ENCODE measurements at places on chromosomes 16 and 17. TPM values are rescaled to one million over a fixed set of nuclear protein-coding genes. Genes with fewer than 3 reads are reported as not detected.
A peak's percentile ranks its signal among the peaks of the same experiment; 100 is the strongest.

Gene KRTAP4-6
- total RNA-seq: not detected

DNA sequence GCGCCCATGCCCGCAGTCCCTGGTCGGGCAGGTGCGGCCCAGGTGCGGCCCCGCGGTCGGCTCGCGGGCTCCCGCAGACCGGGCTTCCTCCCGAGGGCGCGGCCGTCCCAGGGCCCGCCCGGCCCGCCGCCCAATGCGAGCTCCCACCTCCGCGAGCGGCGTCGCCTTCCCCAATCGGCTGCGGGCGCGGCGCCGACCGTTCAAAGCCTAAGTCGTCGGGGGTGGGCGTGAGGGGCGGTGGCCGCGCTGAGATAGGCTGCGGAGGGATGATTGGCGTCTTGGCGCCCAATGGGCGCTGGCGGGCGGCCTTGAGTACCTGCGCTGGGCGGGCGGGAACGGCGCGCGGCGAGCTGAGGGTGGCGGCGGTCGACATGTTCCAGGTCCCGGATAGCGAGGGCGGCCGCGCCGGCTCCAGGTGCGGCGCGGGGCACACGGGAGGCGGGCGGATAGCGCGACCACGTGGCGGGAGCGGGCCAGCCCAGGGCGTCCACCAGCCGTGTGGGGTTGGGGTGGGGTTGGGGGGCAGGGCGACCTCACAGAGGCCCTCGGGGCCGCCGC lies at the start of gene JPT2:
TSS of gene JPT2 (plus strand) at position 338 of the 558 bp plus-strand sequence. CDS start at position 372, 34 bp downstream.
- peak; percentile 99 for DNase-seq

Gene EPOP
- 2.9 TPM for total RNA-seq

DNA sequence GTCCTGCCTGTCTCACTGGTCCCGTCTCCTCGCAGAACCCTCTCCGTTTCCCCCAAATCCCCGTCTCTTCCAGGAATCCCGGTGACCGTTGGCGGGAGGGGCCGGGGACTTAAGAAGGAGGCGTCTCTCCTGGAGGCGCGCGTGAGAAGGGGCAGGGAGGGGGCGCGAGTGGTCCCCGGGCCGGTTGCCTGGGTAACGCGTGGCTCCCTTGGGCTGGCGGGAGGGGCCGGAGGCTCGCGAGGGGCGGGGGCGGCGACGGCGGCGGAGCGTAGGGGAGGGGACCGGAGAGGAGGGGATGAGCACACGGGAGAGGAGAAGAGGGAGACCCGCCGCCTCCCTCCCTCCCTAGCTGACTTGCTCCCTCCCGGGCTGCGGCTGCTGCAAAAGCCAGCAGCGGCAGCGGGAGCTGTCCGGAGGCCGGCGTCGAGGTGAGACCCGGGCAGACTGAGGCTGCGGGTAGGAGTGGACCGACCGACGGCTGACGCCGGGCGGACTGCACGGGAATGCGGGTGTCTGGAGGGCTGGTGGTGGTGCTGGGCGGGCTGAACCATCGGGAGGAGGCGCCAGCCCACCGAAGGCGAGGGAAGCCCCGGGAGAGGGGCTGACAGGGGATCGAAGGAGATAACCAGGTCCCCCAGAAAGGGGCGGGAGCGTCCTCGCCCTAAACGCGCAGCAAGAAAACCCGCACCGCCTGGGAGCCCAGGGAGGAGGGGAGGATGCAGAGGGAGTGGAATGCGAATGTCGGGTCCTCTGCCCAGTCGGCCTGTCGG lies at the start of gene PRRT2:
TSS of gene PRRT2 (plus strand) at position 298 of the 770 bp plus-strand sequence. CDS start 862 bp downstream, outside the sequence.
- peak; percentile 55 for DNase-seq

DNA sequence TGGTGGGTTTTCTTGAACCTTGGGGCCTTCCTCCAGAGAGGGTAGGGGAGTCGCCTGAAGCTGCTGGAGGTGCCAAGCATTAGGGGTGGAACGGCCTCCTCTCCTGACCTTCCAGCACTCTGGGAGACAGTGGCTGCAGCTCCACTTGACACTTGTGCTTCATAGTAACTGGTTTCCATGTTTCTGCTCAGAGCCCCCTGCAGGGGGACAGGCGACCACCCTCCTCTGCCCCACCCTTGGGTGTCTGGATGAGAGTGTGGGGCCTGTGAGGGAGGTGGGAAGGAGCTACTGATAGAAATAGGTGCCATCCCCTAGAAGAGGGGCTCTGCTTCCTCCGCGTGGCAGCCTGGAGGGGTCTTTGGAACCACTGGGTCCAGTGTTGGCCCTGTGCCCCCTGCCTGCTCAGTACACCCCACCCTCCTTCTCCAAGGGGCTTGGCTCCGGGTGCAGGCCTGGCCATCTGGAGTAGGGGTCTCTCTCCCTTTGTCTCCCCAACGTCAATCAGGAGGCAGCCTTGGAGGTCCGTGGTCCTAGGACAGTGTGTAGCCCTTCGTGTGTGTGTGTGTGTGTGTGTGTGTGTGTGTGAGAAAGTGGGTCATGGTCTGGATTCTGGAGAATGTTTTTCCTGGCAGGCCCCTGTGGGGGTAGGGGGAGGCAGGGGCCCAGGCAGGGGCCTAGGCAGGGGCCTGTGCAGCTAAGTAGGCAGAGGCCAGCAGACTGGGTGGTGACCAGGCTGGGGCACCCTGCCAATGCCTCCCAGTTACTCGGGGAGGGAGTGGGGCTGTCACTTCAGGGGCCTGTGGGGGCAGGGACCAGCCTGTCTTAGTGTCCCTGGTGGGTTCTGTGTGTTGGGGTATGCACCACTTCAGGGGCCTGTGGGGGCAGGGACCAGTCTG lies 4.9 kb downstream of the LASP1 start:
- no peak for DNase-seq

DNA sequence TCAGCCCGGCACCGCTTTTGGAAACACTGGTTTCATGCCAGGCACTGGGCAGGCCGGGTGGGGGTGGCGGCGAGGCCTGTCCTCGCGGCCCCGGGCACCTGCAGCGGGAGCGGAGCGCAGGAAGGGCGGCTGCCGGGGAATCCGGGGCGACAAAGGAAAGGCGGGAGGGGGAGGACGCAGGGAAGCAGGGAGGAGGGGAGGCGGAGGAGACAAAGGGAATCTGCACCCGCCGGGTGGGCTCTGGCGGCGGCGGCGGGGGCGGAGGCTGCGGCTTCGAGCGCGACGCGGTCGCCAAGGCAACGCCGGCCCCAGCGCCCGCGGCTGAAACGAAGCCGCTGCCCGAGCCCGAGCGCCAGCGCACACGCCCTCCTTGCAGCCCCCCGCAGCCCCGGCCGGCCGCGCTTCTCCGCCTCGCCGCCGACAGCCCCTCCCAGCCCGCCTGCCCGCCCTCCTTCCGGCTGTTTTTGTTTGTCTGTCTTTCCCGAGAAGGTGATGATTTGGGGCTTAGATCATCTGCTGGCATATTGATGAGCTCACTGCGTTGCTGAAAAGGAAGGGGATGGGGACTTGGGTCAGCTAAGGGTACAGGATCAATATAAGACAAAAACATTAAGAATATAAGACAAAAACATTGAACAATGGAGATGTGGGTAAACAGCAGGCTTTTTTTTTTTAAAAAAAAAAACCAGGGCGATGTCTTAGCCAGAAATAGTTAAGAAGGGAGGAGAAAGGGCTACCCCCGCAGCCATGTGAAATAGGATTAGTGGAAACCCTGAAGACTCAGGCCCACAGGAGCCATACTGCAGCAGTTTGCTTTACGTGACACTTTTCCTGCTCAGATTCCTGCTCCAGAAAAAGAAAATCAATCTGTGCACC lies 32.7 kb downstream of the CDK5R1 start:
- DNase-seq: peak; percentile 49

Gene SRCIN1
- total RNA-seq: 0.35 TPM

Gene TMEM220
- 10.4 TPM for total RNA-seq

Gene ACSM3
- total RNA-seq: 10.2 TPM

DNA sequence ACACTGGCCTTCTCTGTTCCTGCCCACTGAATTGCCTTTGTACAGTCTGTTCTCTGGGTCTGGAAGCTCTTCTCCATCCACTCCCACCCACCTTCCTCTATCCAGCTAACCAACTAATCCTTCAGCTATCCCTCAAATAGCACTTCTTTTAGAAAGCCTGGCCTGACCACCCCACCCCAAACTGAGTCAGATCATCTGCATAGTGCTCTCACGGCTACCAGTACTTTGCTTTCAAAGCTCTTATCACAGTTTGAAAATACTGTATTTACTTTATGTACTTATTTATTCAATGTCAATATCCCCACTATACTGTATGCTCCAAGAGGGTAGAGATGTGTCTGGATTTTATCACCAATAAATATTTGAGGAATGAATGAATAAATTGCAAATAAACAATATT lies 4.5 kb upstream of the CLDN7 start:
- DNase-seq: no peak

- DNase-seq: no peak
Observed at GRCh38 chr17:18028952-18029540, 9.9 kb downstream of the ATPAF2 start.

- peak; percentile 64 for DNase-seq
Observed at GRCh38 chr17:5237541-5238016, 2.9 kb upstream of the SCIMP start.

Gene RILP
- 9.4 TPM for total RNA-seq

- no peak for DNase-seq
Observed at GRCh38 chr16:14252860-14253259, 181.7 kb downstream of the MRTFB start.

Gene LGALS9
- total RNA-seq: 52.4 TPM

Gene PLA2G10
- not detected for total RNA-seq

- no peak for DNase-seq
Observed at GRCh38 chr17:40321961-40322357, 13.0 kb downstream of the RARA start.

DNA sequence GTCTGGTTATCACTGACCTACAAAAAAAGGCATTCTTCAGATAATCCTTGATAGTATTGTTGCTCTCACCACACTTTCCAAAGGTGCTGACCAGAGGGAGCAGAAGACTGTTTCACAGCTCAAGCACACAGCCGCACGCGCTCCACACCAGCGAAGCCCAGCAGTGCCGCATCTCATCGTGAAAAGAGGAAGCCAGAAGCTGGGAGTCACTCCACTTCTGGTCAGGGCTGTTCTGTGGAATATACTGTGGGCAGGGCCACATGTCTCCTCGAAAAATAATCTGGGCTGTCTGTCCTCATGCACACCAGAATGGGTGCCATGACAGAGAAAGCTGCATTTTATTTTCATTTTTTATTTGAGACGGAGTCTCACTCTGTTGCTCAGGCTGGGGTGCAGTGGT lies 7.3 kb upstream of the PRSS36 start:
- no peak for DNase-seq

Gene SPECC1
- 15.0 TPM for total RNA-seq

GRCh38 chr17:57459286-57459915 lies 203.1 kb downstream of the MSI2 start:
- no peak for DNase-seq

Gene C16orf92
- total RNA-seq: not detected

DNA sequence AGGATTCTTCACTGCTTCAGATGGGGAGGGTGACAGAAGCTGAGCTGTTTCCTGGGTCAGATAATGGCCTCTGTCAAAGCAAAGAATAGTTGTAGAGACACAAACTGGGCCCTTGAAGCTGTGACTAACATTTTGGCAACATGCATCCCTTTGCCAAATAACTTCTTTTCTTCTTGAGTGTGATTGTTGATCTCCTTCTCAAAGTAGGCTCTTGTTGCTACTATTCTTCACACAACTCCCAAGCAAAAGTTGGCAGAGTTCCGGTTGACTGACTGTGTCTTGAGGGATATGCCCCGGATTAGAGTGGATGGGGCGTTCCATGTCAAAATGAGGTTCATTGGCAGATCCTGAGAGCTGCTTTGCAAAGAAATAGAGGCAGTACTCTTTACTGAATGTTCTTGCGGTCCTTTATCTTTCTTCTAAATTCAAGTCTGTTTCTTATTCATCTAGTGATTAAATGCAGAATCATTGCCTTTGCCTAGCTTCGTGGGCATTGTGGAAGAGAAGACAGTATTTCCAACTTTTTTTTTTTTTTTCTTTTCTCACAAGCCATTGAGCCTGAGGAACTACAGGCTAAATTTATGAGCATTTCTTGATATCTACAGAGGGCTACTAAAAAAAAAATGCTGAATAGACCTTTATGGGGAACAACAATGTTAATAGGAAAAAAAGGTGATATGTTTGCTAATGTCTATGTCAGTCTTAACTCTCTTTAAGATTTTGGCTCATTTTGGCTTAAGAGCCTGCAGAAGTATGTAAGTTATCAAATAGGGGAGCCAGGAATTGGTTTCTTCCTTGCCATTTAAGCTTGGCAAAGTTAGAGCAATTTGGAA lies 5.8 kb downstream of the WIPF2 start:
- no peak for DNase-seq

GRCh38 chr16:87016046-87017035 lies 300.9 kb downstream of the C16orf95 start:
- no peak for DNase-seq

Gene AATK
- total RNA-seq: 1.5 TPM

GRCh38 chr17:29572691-29573557 lies 4.4 kb downstream of the TP53I13 start:
- peak; percentile 53 for DNase-seq

DNA sequence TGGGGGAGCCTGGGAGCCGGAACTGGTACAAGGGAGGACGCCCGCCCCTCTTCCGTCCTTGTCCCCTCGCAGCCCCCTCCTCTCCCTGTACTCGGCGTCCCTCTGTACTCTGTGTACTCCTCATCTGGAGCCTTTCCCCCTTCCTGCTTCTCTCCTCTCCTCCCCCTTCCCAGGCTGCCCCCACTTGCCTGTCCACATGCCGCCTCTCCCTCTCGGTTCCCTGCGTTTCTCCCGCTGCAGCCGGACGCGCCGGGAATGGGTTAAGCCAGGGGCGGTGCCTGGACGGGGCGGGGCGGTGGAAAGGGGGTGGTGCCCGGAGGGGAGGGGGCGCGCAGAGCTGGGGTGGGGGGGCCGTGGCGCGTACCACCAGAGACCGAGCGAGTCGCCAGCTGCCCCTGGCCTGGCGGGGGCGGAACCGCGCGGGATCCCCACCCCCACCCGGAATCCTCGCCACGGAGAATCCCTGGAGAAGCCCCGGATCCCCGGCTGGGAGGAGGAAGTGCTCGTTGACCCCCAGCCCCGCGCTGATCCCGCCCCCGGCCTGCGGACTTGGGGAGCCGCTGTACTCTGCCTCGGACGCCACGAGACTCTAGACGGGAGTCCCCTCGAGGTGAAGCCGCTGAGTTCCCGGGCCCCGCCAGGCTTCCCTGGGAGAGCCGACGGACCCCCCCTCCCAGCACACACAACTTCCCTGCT lies 22.6 kb downstream of the GJD3 start:
- DNase-seq: peak; percentile 60

Gene IRF8
- total RNA-seq: not detected

Gene PTGES3L
- not detected for total RNA-seq

- no peak for DNase-seq
Observed at GRCh38 chr16:69544088-69544487, 21.7 kb upstream of the NFAT5 start.

Gene CCDC154
- total RNA-seq: 0.25 TPM

- DNase-seq: no peak
Observed at GRCh38 chr16:81921085-81921814, 90.0 kb downstream of the SDR42E1 start.

Gene KRT39
- not detected for total RNA-seq

DNA sequence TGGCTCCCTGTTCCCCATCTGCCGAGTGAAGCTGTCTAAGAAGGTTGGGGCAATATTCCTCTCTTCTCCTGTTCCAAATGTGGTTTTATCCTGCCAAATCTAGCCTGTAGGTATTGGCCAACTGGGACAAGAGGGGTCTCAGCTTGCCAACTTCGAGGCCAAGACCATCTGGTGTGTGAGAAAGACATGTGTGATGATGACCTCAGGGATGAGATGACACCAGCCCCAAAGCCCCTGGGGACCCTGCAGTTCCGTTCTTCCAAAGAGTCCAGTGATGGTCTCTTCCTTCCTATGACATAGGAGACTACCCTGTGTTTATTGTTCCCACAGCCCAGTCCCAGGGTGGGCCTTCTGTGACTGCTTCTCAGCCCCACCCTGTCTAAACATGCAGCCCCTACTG lies 34.8 kb upstream of the ADAMTS18 start:
- DNase-seq: no peak

Gene CHST5
- total RNA-seq: not detected

Gene TMEM88
- 39.2 TPM for total RNA-seq

All from endothelial cell of umbilical vein (primary cell).